Endodermal cell (in vitro differentiated cells): ENCODE measurements at places on chromosomes 2 and 18. TPM values are rescaled to one million over a fixed set of nuclear protein-coding genes. Genes with fewer than 3 reads are reported as not detected.

GRCh38 chr2:79717364-79718007 is 204.6 kb downstream of the CTNNA2 start:
- H3K27me3 ChIP-seq = no peaks in the 10 kb centered on the region
- H3K36me3 ChIP-seq = no peaks in the 10 kb centered on the region
- H3K4me3 ChIP-seq = no peak overlapping the region
- no peaks in the 10 kb centered on the region for H3K4me1 ChIP-seq
- peak; percentile 74 for DNase-seq

DNA sequence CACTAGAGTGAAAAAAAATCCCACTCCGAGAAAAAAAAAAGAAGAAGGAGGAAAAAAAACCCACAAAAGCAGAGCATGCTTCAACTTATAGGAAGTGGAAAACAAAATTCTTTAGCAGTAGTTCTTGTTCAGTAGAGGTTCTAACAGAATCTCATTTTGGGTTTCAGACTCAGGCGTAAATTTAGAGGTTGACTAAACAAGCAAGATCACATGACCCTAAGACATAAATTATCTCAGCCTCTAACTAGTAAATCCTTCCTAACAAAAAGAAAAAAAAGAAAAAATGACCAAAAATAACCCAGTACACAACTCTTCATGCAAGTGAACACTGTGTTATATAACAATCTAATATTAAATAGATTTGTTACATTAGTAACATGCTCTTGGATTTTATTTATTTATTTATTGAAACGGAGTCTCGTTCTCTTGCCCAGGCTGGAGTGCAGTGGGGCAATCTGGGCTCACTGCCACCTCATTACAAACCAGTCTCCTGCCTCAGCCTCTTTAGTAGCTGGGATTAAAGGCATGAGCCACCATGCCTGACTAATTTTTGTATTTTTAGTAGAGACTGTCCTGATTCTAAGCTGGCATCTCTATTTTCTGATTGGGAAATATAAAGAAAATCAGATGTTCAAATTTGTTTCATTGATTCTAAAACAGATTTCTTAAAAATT is 35.4 kb downstream of the PPP4R3B start:
- no peaks in the 10 kb centered on the region for H3K27me3 ChIP-seq
- no peak for DNase-seq
- no peaks in the 10 kb centered on the region for H3K4me1 ChIP-seq
- no peak overlapping the region for H3K4me3 ChIP-seq
- peaks cover 87% of the 10 kb centered on the region for H3K36me3 ChIP-seq
- H3K27ac ChIP-seq = no peak overlapping the region

- H3K27me3 ChIP-seq = no peaks in the 10 kb centered on the region
- DNase-seq = peak; percentile 52
- no peaks in the 10 kb centered on the region for H3K36me3 ChIP-seq
- H3K27ac ChIP-seq = no peak overlapping the region
These were observed 761.6 kb downstream of the DSC3 start for GRCh38 chr18:30280861-30281470.

- H3K4me3 ChIP-seq = no peak overlapping the region
- no peak for DNase-seq
- no peaks in the 10 kb centered on the region for H3K36me3 ChIP-seq
- H3K27me3 ChIP-seq = no peaks in the 10 kb centered on the region
These were observed 640.4 kb upstream of the CHAC2 start for GRCh38 chr2:53127061-53127650.

GRCh38 chr2:12731701-12732280 is 15.1 kb downstream of the TRIB2 start:
- H3K27ac ChIP-seq = peak overlapping the region; percentile 44
- H3K27me3 ChIP-seq = no peaks in the 10 kb centered on the region
- no peak for DNase-seq
- no peaks in the 10 kb centered on the region for H3K4me1 ChIP-seq

- DNase-seq = no peak
- no peak overlapping the region for H3K4me3 ChIP-seq
- H3K27ac ChIP-seq = no peak overlapping the region
- peaks cover 8% of the 10 kb centered on the region for H3K4me1 ChIP-seq
- H3K27me3 ChIP-seq = no peaks in the 10 kb centered on the region
These were observed 602.4 kb downstream of the METTL4 start for GRCh38 chr18:1968801-1969498.

- no peaks in the 10 kb centered on the region for H3K27me3 ChIP-seq
- H3K36me3 ChIP-seq = no peaks in the 10 kb centered on the region
- no peak overlapping the region for H3K4me3 ChIP-seq
These were observed 18.4 kb downstream of the DNER start for GRCh38 chr2:229695961-229696360.

GKN1 gene
- not detected in 2 replicates for total RNA-seq

NEURL3 gene
- total RNA-seq = not detected in 3 replicates

HTR2B gene
- total RNA-seq = not detected in 3 replicates

TNFAIP6 gene
- not detected in 3 replicates for total RNA-seq

ABCB6 gene
- total RNA-seq = 36.3 and 39.1 TPM in 2 replicates

ABCB11 gene
- total RNA-seq = 0.04 TPM in 1 of 3 replicates, not detected in the others

TMEM17 gene
- 1.7 to 2.1 TPM (median 1.8 TPM) in 3 replicates for total RNA-seq
